ENCODE measurements at places on chromosomes 7 and 10. TPM values are rescaled to one million over a fixed set of nuclear protein-coding genes. Genes with fewer than 3 reads are reported as not detected.
A peak's percentile ranks its signal among the peaks of the same experiment; 100 is the strongest.

- no peak for DNase-seq
These were observed 24.8 kb downstream of the GNA12 start for GRCh38 chr7:2819161-2819953.

DNA sequence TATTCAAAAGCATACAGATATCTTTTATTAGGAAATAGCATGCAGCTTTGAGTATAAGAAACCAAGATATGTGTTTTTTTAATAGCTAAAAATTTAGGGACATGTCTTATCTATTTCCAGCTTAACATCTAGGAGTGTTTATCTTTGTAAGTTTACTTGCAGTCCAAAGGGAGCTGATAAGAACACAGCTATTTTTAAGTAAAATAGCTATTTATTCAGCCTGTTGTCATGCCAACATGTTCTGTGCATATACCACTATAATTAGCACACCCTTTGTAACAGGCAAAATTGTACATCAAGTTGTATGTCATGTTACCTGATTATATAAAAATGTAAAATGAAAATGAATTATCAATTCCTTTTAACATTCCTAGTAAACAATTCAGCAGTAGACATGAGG is 29.6 kb downstream of the FAM133B start:
- no peak for DNase-seq

DNA sequence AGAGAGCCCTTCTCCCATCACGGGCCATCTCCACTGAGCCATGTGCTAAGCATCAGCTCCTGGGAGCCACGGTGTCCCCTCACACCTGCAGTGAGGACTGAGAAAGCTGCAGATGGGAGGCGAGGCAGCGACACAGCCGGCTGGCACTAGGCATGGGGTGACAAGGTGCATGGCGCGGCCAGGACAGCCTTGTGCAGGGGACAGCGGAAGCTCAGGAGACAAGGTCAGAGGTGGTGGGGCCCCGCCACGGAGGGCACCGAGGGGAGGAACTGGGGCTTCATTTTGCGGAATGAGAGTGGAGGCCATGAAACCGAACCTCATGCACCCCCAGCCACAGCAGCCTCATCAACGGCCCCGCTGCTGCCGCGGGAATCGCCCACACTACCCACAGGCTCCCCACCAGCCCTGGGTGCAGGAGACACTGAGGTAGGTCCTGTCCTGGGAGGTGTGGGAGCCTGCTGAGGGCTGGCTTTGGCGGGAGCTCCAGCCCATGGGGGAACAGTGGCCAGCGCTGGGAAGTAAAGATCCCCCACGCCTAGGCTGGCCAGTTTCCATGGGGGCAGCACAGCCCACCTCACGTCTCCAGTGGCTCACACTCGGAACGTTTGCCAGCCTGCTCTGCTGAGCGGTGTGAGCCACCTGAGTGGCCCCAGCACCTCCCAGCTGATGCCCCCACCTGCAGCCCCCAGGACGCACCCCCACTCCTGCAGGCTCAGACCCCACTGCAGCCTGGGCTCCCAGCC is 71.2 kb upstream of the INSIG1 start:
- no peak for DNase-seq

GRCh38 chr7:73308665-73309214 is at the start of gene NSUN5:
NSUN5 (minus strand) TSS chr7:73308826; CDS start chr7:73308790, 36 bp downstream.
- DNase-seq, result peak; percentile 58

GRCh38 chr10:50988792-50989191 is 85.5 kb upstream of the PRKG1 start:
- no peak for DNase-seq

- no peak for DNase-seq
These were observed 47.7 kb downstream of the RBM17 start for GRCh38 chr10:6136215-6137201.

GRCh38 chr7:4072161-4072925 is 609.8 kb upstream of the FOXK1 start:
- DNase-seq, result no peak

GRCh38 chr10:65843203-65843602 is 1082.6 kb upstream of the LRRTM3 start:
- DNase-seq, result no peak

- peak; percentile 89 for DNase-seq
These were observed 97.3 kb upstream of the COL1A2 start for GRCh38 chr7:94297397-94297838.

DNA sequence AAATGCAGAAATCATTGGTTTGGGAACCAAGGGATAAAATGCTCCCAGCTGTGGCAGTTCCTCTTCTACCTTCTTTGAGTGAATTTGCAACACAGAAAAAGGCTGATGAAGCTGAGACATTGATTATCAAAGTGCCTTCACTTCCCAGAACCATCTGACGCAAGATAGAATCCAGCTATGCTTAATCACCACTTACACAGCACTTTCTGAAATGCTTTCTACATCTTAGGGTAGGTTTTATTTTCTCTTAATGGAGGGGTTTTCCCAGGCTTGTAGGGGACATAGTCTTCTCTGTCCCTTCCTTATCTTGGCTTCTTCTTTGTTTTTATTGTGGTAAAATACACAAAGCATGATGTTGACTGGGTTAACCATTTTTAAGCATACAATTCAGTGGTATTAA is 332.6 kb upstream of the ZNF32 start:
- no peak for DNase-seq

- DNase-seq, result peak; percentile 75
These were observed 12.4 kb downstream of the GNAT3 start for GRCh38 chr7:80499350-80499953.

DNA sequence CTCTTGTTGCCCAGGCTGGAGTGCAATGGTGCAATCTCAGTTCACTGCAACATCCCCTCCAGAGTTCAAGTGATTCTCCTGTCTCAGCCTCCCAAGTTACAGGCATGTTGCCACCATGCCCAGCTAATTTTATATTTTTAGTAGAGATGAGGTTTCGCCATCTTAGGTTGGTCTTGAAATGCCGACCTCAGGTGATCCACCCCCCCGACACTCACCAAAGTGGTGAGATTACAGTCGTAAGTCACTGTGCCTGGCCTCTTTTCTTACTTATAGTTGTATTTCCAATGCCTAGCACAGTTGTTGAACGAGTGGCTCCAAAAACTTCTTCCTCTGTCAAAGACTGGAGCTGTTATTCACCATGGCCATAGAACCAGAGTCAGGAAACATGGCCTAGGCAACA is 6.7 kb downstream of the RNF216 start:
- no peak for DNase-seq

- no peak for DNase-seq
These were observed 109.5 kb downstream of the PRTFDC1 start for GRCh38 chr10:24842856-24843255.

DNA sequence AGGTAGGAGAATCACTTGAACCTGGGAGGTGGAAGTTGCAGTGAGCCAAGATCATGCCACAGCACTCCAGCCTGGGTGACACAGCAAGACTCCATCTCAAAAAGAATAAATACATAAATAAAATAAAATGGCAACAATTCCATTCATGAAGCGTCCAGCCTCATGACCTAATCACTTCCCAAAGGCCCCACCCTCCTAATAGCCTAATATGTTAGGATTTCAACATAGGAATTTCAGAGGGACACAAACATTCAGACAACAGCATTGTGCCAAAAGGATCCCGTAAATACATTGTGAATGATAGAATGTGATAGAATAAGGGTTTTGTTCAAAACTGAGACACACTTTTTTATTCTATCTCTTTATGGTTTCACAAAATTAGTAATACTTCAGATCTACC is 90.3 kb downstream of the FAM107B start:
- no peak for DNase-seq

- DNase-seq, result no peak
These were observed 175.3 kb upstream of the RHEB start for GRCh38 chr7:151694828-151695580.

- peak; percentile 44 for DNase-seq
These were observed 86.0 kb upstream of the ARID5B start for GRCh38 chr10:61815496-61815895.

DNA sequence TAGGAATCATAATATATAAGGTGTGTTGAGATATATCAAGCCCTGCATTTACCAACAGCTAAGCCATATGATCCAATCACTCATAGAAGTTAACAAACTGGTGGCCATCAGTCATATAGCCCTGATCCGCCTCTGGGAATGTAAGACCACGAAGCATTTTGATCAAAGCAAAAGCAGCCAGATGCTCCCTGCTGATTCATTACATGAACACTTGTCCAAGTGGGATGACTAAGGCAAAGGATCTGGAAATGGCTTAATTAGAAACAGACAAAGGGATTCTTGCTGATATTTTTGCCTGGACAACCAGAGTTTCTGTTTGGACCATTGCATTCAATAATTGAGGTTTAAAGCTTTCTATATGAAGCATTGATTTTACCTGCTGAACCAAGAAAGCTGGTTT is 535.5 kb downstream of the GPAM start:
- DNase-seq, result no peak

DNA sequence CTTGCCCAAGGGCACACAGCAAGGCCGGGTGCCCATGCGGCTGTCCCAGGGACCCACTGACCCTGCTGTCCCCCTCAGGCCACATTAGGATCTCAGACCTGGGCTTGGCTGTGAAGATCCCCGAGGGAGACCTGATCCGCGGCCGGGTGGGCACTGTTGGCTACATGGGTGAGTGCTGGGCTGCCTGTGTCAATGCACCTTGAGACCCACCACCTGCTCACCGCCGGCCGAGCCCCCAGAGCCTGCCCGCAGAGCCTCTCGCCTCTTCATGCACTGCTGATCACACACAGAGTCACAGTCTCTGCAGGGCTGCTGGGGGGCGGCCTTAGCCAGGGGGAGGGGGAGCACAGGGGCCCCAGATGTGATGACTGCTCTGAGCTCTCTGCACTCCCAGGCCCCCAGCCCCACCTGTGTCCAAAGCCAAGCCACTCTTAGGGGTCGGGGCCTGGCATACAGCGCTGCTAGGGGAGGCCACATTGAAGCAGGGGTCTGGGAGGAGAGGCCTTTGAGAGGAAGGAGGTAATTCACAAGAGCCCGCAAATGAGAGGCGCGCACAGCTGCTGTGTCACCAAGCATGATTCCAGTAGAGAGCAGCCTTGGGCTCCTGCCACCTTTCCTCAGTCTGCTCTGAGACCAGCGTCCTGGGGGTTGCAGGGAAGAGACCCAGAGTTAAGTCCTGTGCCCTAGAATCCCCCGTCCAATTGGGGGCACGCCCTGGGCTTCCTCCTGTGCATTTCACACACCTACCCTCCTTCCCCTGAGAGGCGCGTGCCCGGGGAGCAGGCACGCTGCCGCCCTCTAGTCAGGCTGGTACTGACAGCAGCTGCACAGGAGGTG is 100.4 kb downstream of the RGS10 start:
- DNase-seq, result no peak

DNA sequence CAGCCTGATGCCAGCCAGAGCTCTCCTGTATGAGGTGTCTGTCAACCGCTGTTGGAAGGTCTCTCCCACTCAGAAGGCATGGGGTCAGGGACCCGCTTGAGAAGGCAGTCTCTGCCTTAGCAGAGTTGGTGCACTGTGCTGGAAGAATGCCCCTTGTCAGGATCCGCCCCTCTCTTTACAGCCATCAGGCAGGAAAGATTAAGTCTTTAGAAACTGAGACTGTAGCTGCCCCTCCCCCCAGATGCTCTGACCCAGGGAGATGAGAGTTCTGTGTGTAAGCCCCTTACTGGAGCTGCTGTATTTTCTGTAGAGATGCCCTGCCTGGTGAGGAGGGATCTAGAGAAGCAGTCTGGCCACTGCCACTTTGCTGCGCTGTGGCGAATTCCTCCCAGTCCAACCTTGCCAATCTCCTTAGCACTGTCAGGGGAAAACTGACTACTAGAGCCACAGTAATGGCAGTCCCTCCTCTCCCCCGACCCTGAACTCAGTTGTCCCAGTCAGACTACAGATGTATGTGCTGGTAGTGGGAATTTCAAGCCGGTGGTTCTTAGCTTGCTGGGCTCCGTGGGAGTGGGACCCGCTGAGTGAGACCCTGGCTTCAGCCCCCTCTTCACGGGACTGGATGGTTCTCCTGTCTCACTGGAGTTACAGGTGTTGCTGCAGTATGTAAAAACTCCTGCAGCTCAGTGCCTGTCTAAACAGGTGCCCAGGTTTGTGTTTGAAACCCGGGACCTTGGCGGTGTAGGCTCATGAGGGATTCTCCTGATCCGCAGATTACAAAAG is 285.5 kb upstream of the ZWINT start:
- DNase-seq, result no peak

GRCh38 chr10:30940256-30940655 is 91.4 kb downstream of the ZNF438 start:
- no peak for DNase-seq

GRCh38 chr10:31158011-31158658 is 126.5 kb upstream of the ZNF438 start:
- no peak for DNase-seq

DNA sequence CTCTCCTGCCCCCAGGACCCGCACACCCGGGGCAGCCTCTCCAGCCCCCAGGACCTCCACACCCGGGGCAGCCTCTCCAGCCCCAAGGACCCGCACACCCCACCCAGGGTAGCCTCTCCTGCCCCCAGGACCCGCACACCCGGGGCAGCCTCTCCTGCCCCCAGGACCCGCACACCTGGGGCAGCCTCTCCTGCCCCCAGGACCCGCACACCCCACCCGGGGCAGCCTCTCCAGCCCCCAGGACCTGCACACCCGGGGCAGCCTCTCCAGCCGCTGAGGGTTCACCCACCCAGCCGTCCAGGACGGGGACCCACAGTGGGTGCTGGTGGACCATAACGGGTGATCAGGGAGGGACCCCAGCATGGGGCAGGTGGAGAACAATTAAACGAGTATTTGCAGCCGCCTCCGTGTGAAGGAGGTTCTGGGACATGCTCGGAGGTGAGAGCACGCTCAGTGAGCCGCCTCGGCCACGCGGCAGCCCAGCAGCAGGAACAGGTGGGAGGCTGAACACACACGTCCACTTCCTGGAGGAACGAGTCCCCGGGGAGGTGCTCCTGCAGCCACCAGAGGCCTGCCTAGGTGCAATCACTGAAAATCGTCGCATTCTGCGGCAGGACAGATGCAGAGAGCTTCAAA is 107.9 kb downstream of the PDGFA start:
- no peak for DNase-seq

GRCh38 chr10:48470115-48470892 is 134.6 kb downstream of the ARHGAP22 start:
- no peak for DNase-seq

GRCh38 chr7:66415659-66416265 is 210.6 kb downstream of the TPST1 start:
- no peak for DNase-seq

DNA sequence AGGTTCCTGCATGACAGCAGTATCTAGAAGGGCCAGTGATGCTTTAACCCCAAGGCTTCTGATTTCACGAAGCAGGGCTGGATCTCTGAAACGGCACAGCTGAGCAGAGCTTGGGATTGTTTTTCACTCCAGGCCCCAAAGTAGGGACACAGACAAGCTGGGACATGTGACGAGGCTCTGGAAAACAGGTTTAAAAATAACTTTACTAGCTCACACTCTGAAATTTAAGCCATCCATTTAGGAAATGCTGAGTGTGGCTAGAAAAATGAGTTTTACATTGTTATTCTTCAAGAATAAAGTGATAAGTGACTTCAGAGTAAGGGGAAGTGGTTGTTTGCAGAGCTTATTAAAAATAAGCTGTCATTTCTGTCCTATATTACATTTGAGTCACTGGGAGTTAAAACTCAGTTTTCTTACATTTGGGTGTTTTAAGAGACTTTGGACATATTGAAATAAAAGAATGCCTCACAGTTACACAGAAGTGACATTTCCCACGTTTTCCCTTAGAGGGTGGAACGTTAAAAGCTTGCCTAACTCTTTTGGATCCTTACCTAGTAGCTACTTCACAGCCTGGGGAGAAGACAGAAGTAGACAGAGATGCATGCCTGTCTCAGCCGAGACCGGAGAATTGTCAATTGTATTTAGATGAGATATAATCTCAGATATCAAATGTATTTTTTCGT is 107.8 kb downstream of the GALNT17 start:
- DNase-seq, result no peak

Gene GGCT
- 127 TPM for total RNA-seq

Gene TRIM50
- not detected for total RNA-seq

Gene AGAP4
- total RNA-seq, result 6.6 TPM

Gene DNAH11
- total RNA-seq, result 53.6 TPM

Gene ZNF438
- 1.3 TPM for total RNA-seq

Gene GPR141
- total RNA-seq, result not detected

Data from H4 (cell line).